Ovary (tissue), 10 donors: ENCODE measurements at places on chromosomes 7 and 10. TPM values are rescaled to one million over a fixed set of nuclear protein-coding genes. Genes with fewer than 3 reads are reported as not detected.
A peak's percentile ranks its signal among the peaks of the same experiment; 100 is the strongest.

Gene CDNF
- total RNA-seq: 5.8 TPM

Gene HOXA1
- 0.62 TPM for total RNA-seq

Gene AGR2
- 4.6 TPM for total RNA-seq

DNA sequence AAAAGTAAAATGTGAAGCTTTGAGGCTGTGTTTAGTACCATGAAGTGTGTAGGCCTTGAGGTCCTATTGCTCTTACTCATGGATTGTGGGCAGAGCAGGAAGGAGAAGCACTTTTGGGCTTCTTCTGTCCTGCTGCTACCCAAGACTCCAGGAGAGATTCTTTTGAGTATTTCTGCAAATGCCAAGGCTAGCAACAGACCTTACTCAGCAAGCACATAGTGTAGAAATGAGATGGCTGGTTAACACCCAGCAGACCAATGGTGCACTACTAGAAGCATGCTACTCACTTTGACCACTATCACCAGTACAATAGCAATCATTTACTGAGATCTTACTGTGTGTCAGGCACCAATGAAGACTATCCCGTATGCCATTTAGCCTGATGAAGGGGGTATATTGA, 3.2 kb downstream of the PLPP4 start:
- H3K4me1 ChIP-seq: peaks cover 4% of the 10 kb centered on the region
- no peak overlapping the region for H3K4me3 ChIP-seq
- H3K36me3 ChIP-seq: no peaks in the 10 kb centered on the region
- no peaks in the 10 kb centered on the region for H3K27me3 ChIP-seq
- DNase-seq: no peak

DNA sequence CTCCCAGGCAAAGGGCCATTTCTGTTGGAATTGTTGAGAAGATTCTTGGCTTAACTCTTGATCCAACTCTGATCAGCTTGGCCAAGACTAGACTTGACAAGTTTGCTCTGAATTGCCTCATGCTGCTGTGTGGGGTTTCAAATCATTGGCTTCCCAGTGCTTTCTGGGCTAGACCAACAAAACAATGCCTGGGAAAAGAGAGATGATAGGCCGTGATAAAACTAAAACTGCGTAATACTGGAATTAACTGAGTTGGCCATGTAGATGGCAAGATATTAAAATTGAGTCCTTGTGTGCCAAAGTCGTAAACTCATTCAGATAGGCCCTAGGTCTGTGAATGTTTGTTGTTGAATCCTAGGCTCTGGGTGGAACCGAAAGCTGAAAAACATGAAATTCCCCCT, 222.6 kb downstream of the MGMT start:
- peaks cover 5% of the 10 kb centered on the region for H3K4me1 ChIP-seq
- H3K36me3 ChIP-seq: no peaks in the 10 kb centered on the region
- no peak overlapping the region for H3K4me3 ChIP-seq

DNA sequence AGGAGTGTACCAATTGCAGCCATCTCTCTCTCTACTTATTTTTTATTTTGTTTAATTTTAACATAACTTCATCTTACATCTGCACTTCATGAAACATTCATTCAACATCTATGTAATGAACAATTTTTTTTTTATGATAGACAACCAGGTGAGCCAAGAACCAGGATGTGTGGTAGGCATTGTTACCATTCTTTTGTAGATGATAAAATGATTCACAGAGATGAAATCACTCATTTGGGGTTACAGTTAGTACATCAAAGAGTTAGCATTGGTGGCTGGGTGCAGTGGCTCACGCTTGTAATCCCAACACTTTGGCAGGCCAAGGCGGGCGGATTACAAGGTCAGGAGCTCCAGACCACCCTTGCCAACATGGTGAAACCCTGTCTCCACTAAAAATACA, 127.8 kb downstream of the HDAC9 start:
- H3K27me3 ChIP-seq: no peaks in the 10 kb centered on the region
- no peaks in the 10 kb centered on the region for H3K36me3 ChIP-seq
- H3K4me1 ChIP-seq: no peaks in the 10 kb centered on the region
- H3K27ac ChIP-seq: no peak overlapping the region
- no peak overlapping the region for H3K4me3 ChIP-seq
- no peak for DNase-seq

GRCh38 chr7:16919440-16919839, 37.7 kb upstream of the AGR3 start:
- no peaks in the 10 kb centered on the region for H3K36me3 ChIP-seq
- H3K4me3 ChIP-seq: no peak overlapping the region
- no peaks in the 10 kb centered on the region for H3K27me3 ChIP-seq
- H3K27ac ChIP-seq: no peak overlapping the region
- DNase-seq: no peak

DNA sequence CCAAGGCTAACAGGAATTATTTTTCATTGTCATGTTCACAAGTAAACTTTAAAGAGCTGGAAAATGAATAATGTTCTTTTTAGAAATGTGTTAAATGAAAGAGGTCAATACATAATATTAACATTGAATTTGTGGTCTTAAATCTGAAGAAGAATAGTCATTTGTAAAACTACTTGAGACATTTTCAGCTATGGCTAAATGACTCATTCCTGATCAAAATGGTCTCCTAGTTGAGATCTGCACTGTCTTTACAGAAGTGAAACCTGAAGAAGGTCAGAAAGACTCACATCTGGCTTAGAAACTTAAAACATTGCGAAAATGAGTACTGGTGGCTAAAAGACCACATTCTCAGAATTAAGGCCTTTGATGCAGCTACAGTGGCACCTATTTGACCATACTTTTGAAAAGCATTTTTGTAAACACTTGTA, 5.9 kb downstream of the PIK3CG start:
- no peaks in the 10 kb centered on the region for H3K36me3 ChIP-seq
- DNase-seq: no peak
- H3K4me1 ChIP-seq: no peaks in the 10 kb centered on the region
- no peak overlapping the region for H3K4me3 ChIP-seq
- no peaks in the 10 kb centered on the region for H3K27me3 ChIP-seq

- H3K27me3 ChIP-seq: no peaks in the 10 kb centered on the region
- no peak for DNase-seq
- no peak overlapping the region for H3K27ac ChIP-seq
- H3K36me3 ChIP-seq: no peaks in the 10 kb centered on the region
- H3K4me1 ChIP-seq: peaks cover 3% of the 10 kb centered on the region
- no peak overlapping the region for H3K4me3 ChIP-seq
Observed at GRCh38 chr7:4665661-4666060, 16.4 kb upstream of the FOXK1 start.

DNA sequence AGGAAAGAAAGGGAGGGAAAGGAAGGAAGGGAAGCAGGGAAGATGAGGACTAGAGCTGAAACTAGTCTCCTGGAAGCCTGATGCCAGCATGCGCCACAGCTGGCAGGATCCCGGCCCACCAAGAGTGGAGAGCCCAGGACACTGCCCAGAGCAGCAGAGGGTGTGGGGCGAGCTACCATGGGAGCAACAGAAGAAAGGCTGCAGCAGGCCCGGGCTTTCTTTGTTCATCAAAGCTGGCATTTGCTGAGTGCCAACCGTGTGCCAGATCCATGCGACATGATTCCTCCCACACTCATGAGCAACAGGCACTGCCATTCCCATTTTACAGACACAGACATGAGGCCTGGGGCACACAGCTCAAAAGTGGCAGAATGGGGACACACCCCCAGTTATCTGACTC, 68.9 kb downstream of the FAM53B start:
- no peak for DNase-seq
- H3K36me3 ChIP-seq: no peaks in the 10 kb centered on the region
- H3K27ac ChIP-seq: no peak overlapping the region
- peaks cover 45% of the 10 kb centered on the region for H3K4me1 ChIP-seq
- H3K27me3 ChIP-seq: no peaks in the 10 kb centered on the region

GRCh38 chr7:32061346-32061745, 8.9 kb downstream of the PDE1C start:
- no peak overlapping the region for H3K4me3 ChIP-seq
- peaks cover 2% of the 10 kb centered on the region for H3K4me1 ChIP-seq
- no peak overlapping the region for H3K27ac ChIP-seq
- H3K36me3 ChIP-seq: no peaks in the 10 kb centered on the region
- DNase-seq: no peak

GRCh38 chr10:110357252-110357780, 52.6 kb upstream of the SMNDC1 start:
- no peaks in the 10 kb centered on the region for H3K36me3 ChIP-seq
- DNase-seq: peak; percentile 65
- H3K27me3 ChIP-seq: no peaks in the 10 kb centered on the region

- H3K27me3 ChIP-seq: no peaks in the 10 kb centered on the region
- H3K36me3 ChIP-seq: no peaks in the 10 kb centered on the region
- H3K4me1 ChIP-seq: no peaks in the 10 kb centered on the region
- no peak overlapping the region for H3K27ac ChIP-seq
- no peak for DNase-seq
Observed at GRCh38 chr7:45689797-45690761, 115.9 kb downstream of the ADCY1 start.

GRCh38 chr7:81501220-81501619, 268.6 kb downstream of the HGF start:
- no peaks in the 10 kb centered on the region for H3K4me1 ChIP-seq
- no peak overlapping the region for H3K4me3 ChIP-seq
- H3K36me3 ChIP-seq: no peaks in the 10 kb centered on the region
- no peak for DNase-seq
- H3K27me3 ChIP-seq: no peaks in the 10 kb centered on the region

- no peaks in the 10 kb centered on the region for H3K4me1 ChIP-seq
- DNase-seq: no peak
- no peaks in the 10 kb centered on the region for H3K27me3 ChIP-seq
- H3K4me3 ChIP-seq: no peak overlapping the region
- H3K36me3 ChIP-seq: no peaks in the 10 kb centered on the region
- H3K27ac ChIP-seq: no peak overlapping the region
Observed at GRCh38 chr7:98810153-98810802, 59.5 kb downstream of the TMEM130 start.
